ENCODE measurements at places on chromosomes 5 and 9.
A peak's percentile ranks its signal among the peaks of the same experiment; 100 is the strongest.

DNA sequence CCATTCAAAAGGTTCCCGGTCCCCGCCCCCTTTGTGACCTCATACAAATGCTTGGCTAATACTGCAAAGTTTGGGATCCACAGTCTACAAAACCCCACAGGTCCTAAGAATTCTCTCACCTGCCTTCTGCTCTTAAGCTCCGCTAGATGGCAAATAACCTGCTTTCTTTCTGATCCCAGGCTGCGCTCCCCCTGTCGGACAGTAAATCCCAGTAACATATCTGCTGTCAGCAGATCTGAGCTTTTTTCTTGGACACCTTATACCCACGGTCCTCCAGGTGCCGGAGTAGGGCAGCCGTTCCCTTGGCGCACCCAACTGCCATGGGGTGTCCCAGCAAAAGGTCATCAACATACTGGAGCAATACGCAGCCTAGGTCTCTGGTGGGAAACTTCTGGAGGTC, 39.0 kb upstream of the PPP1R26 start:
- no peak for DNase-seq

DNA sequence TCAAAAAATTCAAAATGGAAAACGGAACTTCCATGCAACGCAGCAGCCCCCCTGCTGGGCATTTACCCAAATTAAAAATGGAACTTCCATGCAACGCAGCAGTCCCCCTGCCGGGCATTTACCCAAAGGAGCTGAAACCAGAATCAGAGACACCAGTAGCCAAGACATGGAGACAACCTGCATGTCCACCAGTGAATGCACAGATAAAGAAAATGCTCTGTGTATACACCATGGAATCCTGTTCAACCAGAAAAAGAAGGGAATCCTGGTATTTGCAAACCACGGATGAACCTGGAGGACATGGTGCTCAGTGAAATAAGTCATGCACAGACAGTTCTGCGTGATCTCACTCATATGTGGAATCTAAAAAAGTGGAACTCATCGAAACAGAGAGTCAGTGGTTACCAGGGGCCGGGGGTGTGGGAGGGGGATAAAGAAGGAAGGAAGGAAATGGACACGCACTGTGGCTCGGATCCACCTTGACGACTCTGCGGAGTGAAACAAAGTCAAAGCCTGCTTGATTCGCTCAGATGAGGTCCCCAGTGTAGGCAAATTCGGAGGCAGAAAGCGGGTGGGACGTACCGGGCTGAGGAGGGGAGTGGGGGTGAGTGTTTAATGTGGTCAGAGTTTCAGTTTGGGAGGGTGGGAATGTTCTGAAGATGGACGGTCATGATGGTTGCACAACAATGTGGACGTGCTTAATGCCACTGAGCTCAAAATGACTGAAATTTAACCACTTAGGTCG, 40.2 kb upstream of the EXOC3 start:
- peak; percentile 62 for DNase-seq

DNA sequence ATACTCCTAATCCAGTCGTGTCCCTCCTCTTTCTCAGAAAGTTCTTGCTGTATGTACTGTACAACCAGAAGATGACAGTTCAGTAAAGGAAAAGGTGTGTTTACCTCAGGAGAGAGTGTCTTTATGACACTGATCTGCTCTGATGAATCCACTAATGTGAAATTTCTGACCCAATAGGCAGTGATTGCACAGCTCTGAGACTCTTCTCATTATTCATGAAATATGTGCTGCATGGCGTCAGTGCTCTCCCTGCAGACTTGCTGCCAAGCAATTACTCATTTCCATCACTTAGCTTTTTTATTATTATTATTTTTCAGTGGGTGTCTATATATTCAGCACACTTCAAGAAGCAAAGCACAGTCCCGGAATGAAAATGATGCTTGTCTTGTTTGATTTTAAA, 389.0 kb downstream of the RASEF start:
- no peak for DNase-seq

GRCh38 chr5:163436515-163436914, 880 bp upstream of the CCNG1 start:
- DNase-seq = no peak

GRCh38 chr9:17871213-17871890, 292.5 kb downstream of the SH3GL2 start:
- no peak for DNase-seq

DNA sequence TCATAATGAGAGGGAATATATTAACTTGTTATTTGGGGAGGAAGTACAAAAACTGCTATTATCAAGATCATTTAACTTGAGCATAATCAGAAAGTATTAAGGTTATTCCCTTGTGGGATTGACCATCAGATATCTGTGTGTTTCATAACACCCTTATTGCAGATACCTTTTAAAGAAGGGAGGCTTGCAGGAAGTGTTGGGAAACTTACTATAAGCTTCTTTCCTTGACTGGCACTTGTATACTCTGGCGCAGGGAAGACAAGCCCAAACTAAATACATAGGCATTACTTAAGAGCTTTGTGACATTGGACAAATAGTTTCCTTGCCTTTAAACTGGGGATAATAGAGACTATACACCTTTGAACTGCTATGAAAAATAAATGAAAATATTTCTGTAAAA, 50.9 kb downstream of the PIK3R1 start:
- DNase-seq = no peak

DNA sequence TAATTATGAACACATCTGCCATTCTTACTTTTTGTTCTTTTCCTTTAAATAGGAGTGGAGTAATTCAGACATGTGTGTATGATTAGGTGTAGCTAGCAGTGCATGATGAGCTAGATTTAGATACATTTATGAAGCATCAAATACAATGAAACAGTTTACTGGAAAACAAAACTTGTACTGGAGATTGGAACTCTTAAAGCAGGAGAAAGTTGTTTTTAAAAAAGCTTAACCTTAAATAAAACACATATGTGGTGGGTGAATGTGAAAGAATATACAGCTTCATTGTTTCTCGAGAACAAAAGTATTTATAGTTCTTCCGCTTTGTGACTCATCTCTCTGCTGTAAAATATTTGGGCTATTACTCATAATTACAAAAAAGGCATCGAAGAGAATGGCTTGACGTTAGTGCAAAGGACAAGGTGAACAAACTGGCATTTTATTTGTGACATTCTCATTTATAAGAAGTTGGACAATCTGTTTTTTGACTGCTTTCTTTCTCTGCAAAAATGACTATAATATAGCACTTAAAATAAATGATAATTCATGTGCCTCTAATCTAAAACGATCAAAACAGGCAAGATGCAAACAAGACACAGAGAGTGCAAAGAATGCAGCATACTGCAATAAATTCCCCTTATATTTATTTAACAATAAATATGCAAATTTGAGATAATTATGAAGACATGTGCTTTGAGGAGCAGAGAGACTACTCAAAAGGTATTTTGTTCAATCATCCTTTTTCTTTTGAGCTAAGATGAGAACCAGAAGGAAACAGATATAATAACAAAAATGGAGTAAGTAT, 478.8 kb downstream of the CETN3 start:
- no peak for DNase-seq

DNA sequence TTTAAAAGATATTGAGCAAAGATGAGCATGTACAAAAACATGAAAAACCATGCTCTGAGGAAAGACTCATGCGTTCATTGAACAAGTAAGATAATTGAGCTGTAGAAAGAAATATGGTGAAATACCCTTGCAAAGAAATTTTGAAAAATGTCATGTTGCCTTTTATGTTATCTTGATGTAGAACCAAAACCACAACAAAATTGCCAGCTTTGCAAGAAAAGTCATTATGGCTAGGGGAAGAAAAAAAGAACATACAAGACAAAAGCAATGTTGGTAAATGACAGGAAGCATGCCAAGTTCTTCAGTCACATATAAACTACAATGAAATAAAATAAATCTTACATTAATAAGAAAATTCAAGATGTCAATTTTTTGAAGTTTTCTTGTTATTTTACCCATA, 368.0 kb downstream of the IRX1 start:
- no peak for DNase-seq

- DNase-seq = no peak
Measured at GRCh38 chr5:144040615-144041305, 129.7 kb downstream of the YIPF5 start.

GRCh38 chr5:23507278-23507685, at the start of gene PRDM9:
TSS of gene PRDM9 (plus strand) at chr5:23507609. CDS start at chr5:23509034, 1,425 bp downstream.
- DNase-seq = no peak

- DNase-seq = no peak
Measured at GRCh38 chr9:15033316-15033715, 123.1 kb upstream of the FREM1 start.

DNA sequence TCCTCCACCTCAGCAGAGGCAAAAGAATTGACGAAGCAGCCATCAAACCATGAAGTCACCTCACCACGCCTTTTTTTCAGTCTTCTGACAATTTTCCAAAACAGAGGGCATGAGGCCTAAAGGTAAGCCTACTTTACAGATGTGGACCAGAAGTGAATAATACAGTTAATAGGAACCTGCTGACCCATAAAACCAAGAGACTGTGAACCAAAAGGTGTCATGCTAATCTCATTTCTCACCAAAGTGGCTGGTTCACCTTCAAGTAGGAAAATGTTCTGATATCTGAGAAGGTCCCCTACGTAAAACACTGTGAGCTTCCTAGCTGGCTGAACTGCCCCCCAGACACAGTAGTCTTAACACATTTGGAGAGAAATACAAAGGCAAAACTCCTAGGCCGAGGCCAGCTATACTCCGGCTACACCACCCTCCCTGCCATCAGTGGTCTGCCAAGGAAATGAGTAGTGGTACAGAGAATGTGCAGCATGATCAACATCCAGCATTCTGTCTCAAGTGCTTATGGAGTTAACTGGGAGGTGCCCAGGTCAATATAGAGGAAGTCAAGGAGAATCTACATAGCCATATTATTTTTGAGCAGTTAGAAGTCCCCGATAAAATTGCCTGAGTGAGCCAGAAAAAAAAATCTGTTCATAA, 19.3 kb upstream of the F2RL2 start:
- DNase-seq = no peak

DNA sequence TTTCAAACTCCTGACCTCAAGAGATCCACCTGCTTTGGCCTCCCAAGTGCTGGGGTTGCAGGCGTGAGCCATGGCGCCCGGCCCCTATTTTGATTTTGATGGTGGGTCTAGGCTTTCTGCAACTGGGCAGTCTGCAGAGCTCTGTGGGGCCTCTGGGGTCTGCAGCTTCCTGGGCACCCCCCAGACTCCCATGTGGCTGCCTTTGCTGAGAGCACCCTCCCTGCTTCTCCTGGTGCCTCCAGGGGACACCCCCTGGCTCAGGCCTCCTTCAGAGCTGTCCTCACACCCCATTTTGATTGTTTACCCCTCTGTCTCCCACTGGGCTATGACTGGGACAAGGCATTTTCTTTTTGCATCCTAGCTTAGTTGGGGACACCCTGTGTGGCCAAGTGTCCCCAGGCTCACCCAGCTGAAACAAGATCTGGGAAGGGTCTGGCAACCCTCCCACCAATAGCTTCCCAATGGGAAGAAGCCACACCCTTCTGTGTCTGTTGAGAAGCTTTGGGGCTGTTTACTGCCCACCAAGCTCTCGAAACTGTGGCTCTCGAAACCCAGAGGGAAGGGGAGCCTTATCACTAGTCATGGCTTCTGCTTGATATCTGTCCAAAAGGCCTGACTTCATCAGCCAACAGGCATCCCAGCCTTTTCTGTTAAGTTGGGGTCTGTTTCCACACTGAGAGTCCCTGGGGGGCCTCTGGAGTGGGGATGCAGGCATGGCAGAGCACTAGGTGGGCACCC, 204.4 kb upstream of the IER5L start:
- DNase-seq = no peak

DNA sequence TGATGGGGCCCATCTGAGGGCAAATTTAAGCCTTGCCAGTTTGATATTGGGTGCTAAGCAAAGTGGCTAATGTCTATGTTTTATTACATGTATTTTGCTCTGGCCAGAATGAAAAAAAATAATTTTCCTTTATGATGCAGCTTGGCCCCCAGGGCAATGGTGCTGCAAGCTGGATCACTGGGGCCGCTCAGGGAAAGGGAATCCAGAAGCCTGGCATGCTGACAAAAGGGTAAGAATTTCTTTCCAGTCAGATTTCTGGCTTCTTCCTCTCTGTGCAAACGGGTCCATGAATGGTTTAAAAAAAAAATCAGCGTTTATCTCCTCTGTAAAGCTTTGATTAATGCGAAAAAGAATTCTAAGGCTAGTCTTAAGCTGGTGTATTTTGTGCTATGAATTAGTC, 138.4 kb downstream of the MAPKAP1 start:
- DNase-seq = no peak

GRCh38 chr5:124154714-124155113, 591.7 kb downstream of the ZNF608 start:
- DNase-seq = no peak

- DNase-seq = no peak
Measured at GRCh38 chr5:17918373-17919104, 284.3 kb downstream of the TAF11L14 start.

DNA sequence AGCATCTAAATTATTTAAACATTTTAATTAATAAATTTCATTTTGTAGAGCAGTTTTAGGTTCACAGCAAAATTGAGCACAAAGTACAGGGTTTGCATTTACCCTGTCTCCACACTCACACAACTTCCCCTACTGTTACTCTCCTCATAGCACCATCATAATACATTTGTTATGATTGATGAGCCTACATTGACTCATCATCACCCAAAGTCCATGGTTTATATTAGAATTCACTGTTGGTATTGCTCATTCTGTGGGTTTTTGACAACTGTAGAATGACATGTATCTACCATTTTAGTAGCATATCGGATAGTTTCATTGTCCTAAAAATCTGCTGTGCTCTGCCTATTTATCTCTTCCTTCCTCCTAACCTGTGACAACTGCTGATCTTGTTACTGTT, 411.1 kb upstream of the MPDZ start:
- no peak for DNase-seq

GRCh38 chr5:67032921-67033664, 163.5 kb downstream of the CD180 start:
- no peak for DNase-seq

DNA sequence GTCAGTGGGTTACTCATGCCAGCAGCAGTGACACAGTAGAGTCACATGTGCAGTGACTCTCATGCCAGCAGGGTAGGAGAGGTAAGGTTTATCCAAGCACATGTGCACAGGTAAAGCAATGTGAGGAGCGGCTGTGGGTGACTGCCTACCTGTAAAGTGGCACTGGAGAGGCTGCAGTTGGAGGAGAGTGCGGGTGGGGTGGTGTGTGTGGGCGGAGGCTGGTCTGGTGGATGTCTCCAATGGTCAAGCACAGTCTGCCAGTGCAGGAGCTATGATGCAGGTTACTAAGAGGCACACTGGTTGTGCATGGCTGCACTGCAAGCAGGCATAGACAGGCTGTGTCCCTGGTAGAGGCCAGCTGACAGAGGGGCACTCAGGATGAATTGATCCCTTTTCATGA, 588.2 kb upstream of the FTMT start:
- DNase-seq = no peak

GRCh38 chr9:76902395-76902794, 3.5 kb downstream of the PRUNE2 start:
- DNase-seq = no peak
